ENCODE measurements at places on chromosomes 5 and 9. TPM values are rescaled to one million over a fixed set of nuclear protein-coding genes. Genes with fewer than 3 reads are reported as not detected.

POLR1E gene
- total RNA-seq = 31.3 TPM

WDR38 gene
- not detected for total RNA-seq

JAKMIP2 gene
- total RNA-seq = under 0.01 TPM

TMEM245 gene
- total RNA-seq = 71.0 TPM

PDGFRB gene
- total RNA-seq = 197 TPM

PCDHA9 gene
- under 0.01 TPM for total RNA-seq

SLC24A2 gene
- not detected for total RNA-seq

Measured in regular cardiac myocyte (primary cell).